GM03348 (cell line): ENCODE measurements at places on chromosomes 5 and 9.

- DNase-seq: no peak
Measured at GRCh38 chr5:14370386-14370785, 211.2 kb upstream of the OTULINL start.

GRCh38 chr5:135546101-135546500 lies 10.3 kb upstream of the NEUROG1 start:
- DNase-seq: no peak

DNA sequence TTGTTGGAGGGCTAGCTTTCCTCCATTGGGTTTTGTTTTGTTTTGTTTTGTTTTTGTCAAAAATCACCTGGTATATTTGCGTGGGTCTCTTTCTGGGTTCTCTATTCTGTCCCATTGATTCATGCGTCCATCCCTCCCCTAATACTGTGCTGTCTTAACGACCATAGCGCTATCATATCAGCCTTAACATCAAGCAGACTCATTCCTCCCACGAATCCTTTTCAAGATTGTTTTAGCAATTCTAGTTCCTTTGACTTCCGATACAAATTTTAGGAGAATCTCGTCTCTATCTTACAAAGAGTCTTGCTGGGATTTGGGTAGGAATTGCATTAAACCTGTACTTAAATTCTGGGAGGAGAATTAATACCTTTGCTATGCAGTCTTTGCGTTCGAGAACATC lies 31.1 kb upstream of the RNF130 start:
- DNase-seq: no peak

DNA sequence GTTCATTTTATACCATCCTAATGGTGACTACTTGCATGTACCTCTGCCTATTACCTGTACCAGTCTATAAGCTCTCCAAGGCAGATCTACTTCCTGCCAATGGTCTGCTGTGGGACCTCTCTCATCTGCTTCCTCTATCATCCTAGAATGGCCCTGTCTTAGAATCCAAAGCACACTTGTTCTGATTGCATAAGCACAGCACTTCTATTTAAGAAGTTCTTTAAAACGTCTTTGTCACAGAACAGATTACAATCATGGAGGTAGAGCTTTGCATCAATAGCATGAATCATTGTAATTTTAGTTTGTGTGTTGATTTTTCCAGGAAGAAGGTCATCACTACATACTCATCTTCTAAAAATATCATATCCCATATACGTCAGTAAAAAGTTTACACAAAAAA lies 131.8 kb upstream of the ACOT12 start:
- no peak for DNase-seq

DNA sequence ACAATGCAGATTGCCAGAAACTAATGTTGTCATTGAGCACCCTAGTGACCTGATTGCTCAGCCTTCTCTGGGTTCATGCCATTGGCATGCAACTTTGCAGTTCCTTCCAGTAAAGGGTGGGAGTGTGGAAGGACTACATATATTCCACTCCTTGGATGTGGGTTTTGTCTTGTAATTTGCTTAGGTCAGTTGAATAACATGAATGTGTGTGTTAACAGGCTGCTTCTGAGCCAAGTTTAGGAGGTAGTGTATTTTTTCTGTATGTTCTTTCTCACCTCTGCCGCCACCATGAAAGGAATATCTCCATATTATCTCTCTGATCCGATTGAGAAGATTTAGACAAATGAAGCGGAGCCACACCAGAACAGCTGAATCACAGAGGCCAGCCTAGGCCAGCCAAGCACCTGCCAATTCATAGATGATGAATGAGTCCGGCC lies 1929.6 kb upstream of the CDH6 start:
- no peak for DNase-seq

DNA sequence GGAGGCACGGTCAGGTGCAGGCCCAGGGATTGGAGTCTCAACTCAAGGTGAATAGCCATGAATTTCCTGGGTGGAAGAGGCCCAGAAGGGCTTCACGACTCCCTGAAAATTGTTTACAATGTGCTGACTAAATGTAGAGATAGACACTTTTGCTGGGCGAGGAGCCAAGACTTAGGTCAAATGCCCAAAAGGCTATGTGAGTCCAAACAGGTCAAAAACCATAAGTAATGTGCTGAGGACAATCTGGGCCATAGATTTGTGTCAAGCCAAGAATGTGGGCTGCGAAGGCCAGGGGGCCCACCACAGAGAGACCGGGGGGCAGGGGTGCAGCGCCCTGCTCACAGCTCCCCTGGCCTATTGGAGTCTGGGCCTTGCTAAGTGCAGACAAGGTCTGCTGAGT lies 197.8 kb downstream of the HSPA4 start:
- DNase-seq: no peak

- DNase-seq: peak; percentile 17
Measured at GRCh38 chr9:23492126-23493002, 333.7 kb downstream of the ELAVL2 start.

GRCh38 chr9:129060991-129061390 lies 19.9 kb upstream of the DOLPP1 start:
- no peak for DNase-seq

DNA sequence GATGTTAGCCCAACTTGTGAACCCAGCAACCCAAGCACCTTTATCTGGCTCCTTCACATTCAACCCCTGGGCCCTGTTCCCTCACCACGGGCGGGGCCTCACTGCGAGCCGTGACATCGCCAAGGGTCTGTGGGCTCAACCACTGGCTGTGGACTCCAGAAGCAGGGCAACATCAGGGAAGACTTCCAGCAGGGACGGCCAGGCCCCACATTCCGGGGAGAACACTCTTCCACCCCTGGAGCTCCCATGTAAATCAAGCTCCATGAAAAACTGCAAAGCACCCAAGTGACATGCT lies 175.3 kb downstream of the ERCC6L2 start:
- no peak for DNase-seq

DNA sequence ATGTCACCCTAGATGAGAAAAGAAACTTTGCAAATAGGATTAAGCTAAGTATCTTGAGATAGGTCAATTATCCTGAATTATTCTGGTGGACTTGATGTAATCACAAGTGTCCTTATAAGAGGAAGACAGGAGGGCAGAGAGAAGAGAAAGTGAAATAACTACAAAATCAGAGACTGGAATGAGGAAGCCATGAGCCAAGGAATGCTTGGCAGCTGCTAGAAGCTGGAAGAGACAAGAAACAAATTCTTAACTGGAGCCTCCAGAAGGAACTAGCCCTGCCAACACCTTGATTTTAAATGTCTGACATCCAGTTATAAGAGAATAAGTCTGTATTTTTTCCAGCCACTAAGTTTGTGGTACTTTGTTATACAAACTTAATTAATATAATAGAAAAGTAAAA lies 480.0 kb downstream of the NR2F1-AS1 start:
- DNase-seq: peak; percentile 17

DNA sequence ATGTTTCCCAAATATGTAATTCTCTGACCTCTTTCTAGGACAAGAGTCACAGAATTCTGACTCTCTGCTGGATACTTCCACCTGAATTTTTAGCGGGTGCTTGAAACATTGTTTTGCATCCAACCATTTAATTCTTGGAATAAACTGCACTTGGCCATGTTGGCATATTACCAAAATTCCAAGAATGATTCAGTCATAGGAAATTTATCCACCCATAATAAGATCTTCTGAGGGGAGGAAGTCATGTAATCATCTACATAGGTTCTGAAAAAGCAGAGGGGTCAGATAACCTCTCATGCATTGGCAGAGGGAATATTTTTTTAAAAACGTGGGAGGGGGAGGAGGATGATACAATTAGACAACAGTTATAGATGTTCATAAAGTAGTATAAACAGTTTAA lies 156.9 kb downstream of the PAM start:
- peak; percentile 30 for DNase-seq

DNA sequence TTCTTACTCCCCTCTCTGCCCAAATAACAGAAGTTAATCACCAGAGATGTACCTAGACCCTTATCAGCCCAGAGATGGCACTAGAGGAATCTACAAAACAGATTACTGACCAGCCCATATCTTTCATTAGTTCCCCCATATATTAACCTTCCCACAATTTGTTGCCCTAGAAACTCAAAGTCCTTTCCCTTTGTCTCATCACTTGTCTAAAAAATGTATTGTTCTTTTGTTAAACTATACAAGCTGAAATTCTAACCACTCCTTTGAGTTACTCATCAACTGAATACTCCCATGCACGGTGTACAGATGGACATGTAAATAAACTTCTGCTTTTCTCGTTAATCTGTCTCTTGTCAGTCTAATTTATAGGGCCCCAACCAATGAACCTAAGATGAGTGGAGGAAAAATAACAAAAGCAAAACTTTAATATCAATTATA lies 130.9 kb downstream of the CCDC192 start:
- no peak for DNase-seq

DNA sequence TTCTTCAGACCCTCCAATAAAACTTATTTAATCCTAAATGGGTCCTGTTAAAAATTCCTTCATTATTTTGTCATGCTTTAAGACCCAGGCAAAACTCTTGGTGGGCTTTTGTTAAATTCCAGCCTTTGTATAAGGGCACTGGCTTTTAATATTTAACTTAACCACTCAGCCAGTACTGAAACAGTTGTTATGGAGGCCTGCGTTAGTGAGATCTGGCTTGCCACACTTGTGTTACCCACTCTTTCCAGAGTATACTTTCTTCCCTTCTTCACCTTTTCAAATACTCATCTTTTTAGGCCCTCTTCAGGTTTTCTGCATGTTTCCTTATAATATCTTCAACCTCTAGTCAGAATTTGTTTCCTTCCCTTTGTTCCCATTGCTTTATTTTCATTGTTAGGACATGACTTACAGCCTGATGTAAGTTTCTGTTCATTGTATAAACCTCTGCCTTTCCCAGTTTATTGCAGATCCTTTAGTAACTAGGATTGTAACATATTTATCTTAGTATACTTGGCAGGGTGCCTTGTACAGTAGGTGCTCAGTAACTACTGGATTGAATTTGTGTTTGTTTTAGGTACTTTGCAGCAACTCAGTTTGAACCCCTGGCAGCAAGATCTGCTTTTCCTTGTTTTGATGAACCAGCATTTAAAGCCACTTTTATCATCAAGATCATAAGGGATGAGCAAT lies 48.8 kb downstream of the LNPEP start:
- no peak for DNase-seq

GRCh38 chr5:69136293-69136692 lies 30.7 kb upstream of the CCNB1 start:
- peak; percentile 10 for DNase-seq

- no peak for DNase-seq
Measured at GRCh38 chr5:84306601-84307000, 78.1 kb downstream of the EDIL3 start.

DNA sequence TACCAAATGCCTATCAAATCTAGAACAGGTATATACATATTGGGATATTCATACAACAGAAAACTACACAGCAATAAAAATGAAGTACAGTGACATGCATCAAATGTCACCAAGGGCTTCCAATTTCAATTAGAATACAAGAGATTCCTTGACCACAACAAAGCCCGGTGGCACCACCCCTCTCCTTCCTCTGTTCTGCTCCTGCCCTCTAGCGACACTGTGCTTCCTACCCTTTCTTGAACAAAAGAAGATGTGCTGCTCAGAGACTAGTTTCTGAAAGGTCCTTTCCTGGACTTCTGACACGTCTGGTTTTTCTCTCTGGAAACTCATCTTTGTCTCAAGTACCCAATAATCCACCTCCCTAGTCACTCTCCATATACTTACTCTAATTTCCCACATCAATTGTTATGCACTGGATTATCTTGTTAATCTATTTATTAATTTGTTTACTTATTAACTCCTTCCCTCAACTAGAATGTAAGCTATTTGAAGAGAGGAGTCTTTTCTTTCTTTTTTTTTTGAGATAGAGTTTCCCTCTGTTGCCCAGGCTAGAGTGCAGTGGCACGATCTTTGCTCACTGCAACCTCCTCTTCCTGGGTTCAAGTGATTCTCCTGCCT lies 70.4 kb upstream of the CTSV start:
- peak; percentile 18 for DNase-seq

- no peak for DNase-seq
Measured at GRCh38 chr5:123454259-123454911, 31.2 kb upstream of the CEP120 start.

- no peak for DNase-seq
Measured at GRCh38 chr5:73192370-73192769, 19.4 kb downstream of the TMEM174 start.

GRCh38 chr5:96259151-96259772 lies 173.8 kb downstream of the PCSK1 start:
- DNase-seq: peak; percentile 27

GRCh38 chr5:172002840-172003512 lies 3.5 kb downstream of the FBXW11 start:
- DNase-seq: no peak

DNA sequence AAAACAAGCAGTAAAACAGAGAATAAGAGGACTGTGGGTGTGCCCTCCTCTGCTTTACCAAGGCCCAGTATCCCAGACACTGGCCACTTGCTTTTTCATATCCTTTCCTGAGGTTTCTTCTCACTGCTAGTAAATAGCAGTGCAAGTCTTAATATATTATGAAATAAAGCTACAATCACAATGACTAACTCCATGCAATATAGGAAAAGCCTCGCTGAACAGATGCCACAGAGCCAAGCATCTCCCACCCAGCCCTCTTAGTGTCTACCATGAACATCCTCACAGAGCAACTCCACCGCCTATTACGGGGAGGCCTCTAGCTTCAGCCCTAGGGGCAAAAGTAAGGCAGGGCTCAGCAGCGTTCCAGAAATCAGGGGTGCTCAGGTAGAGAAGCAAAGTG lies 130.7 kb upstream of the LHFPL2 start:
- DNase-seq: no peak

- DNase-seq: peak; percentile 37
Measured at GRCh38 chr9:110753731-110754231, 85.2 kb downstream of the MUSK start.

GRCh38 chr5:16934123-16934522 lies 2.0 kb downstream of the MYO10 start:
- DNase-seq: peak; percentile 86

DNA sequence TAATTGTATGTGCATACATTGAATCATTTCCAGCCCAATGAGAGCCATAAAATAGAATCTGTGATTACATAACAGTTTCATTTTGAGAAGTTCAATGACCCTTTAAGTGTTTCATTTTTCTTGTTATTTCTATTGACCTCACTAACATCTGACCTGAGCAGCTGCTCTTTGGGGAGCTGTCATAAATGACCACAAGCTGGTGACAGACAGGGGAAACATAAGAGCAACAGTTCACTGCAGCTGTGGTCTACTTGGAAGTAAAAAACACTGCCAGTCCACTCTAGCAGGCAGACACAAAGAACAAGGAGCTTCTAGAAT lies 265.4 kb downstream of the DTWD2 start:
- DNase-seq: no peak
